ENCODE measurements at places on chromosomes 12 and 14.

GRCh38 chr14:55684956-55685584, 105.1 kb downstream of the KTN1 start:
- DNase-seq = no peak

GRCh38 chr12:48058771-48059170, 47.1 kb downstream of the SENP1 start:
- DNase-seq = no peak

GRCh38 chr12:132143336-132144071, 615 bp downstream of the DDX51 start:
- peak; percentile 27 for DNase-seq

- no peak for DNase-seq
Observed at GRCh38 chr14:75422169-75422568, 5.7 kb upstream of the JDP2 start.

- no peak for DNase-seq
Observed at GRCh38 chr14:46769292-46769691, 117.7 kb upstream of the RPL10L start.
